ENCODE measurements at places on chromosomes 13 and 19.

GRCh38 chr19:17902701-17903100 is 30.1 kb upstream of the CCDC124 start:
- no peak for DNase-seq

DNA sequence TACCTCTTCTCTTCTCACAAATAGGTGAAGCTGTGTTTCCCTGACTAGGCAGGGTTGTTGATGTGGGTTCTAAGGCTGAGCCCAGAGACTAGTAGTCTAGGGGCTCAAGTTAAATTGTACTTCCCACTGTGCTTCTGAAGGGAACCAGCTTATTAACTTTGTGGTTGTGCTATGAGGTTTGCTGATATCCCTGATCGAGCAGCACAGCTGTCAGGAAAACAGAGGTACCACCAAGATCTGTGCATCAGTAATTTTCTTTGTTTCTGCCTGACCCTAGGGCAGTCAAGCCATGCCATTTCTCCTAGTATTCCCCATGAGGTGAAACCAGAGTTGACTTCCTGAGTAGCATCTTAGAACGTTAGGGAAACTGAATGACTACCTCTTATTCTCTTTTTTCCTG is 853.8 kb upstream of the MIR17HG start:
- no peak for DNase-seq

DNA sequence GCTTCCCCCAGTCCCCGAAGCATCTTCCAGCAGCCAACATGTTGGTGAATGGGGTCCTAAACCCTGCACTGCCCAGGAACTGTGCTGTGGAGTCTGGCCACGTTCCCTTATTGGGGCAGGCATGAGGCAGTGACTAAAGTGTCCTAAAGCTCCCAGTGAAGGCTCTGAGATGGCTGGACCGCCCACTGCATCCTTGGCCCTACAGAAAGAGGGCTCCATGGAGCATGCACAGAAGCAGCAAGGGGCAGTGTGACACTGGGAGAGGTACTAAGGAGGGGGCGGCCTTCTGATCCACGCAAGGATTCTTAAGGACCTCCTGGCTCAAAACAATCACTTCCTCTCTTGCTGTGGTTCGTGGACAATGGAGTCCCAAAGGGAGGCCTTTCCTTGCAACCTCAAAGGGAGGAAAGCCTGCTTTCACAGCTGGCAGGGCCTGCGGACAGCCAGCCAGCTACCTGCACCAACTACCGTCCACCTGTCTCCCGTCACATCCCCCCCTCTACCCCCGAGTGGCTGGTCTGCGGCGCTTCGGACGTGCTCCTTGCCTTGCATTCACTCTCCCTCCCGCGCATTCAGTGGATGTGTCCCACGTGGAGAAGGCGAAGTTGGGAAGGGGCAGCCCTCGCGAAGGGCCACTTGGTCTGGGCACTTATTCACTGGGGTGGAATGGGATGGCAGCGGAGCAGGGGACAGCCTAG is 63.9 kb upstream of the STARD13 start:
- no peak for DNase-seq

- DNase-seq = no peak
Observed at GRCh38 chr19:56476651-56477428, at the start of gene ZNF667. TSS of gene ZNF667 (minus strand) at chr19:56477345. CDS start at chr19:56462370, 14,975 bp downstream.

- DNase-seq = no peak
Observed at GRCh38 chr13:95642028-95642621, 2.4 kb downstream of the DZIP1 start.

DNA sequence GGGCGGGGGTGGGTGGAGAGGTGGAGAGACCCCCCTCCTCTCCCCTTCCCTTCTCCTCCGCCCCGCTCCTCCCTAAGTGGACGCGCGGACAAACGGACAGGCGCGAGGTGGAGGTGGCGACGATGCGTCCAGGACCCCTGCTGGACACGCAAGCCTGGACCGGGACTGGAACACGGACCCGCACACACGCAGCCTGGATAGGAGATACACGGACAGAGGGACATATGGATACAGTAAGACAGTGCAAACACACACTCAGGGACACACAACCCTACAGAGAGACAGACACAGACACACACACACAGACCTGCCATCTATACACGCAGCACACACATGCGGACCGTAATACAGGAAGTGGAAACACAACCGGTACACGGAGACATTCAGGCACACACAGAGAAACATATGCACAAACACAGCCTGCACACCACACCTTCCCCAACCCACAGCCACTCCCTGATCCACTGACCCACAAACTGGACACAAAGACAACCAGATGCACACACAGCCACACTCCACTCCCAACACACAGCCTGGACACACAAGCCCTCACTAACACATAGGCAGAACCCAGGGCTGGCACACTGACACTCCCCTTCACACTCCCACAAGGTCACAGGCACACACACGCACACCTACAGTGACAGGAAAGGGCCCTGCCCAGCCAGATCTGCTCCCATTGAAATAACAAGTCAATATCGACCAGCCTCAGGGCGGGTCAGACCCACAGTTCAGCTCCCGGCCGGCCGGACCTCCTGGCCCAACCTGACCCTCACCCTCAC is 696 bp upstream of the ERFL start:
- DNase-seq = no peak

DNA sequence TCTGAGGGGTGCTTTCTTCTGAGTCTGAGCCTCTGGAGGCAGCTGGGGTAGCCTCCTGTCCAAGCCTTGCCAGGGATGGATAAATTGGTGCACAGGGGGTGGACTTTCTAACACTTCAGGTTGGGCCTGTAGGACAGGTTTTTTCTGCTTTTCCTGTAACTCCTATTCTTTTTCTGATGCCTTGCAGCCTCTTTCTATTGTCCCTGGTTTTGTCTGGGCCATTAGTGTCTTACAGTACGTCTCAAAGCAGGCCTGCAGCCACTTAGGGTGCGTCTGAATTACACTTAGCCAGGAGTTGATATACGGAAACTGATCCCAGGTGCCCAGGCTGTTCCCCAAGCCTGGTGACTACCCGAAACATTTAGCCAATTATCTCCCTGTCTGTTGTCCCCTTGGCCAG is 213.3 kb upstream of the HTR2A start:
- DNase-seq = no peak

DNA sequence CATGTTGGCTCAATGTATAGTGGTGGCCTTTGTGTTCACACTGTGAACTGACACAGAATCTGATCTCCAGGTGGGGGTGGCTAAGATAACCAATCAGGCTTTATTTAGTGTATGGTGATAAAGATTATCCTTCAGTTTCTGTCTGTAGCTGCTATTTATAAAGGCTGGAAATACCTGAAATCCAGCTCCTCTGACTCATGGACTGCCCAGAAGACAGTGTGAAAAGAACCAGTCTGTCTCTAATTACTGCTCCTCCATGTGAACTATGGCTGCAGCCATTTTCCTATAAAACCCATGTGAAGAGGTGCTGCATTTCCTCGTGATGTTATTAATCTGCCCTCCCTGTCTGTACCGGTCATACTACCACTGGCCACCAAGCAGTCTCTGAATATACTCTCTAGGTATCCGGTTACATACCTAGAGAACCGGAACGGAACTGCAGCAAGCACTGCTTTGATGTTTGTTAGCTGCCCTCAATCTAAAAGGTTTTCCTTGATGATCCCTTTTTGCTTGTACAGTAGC is 238.0 kb downstream of the LHFPL6 start:
- no peak for DNase-seq

- no peak for DNase-seq
Observed at GRCh38 chr19:6800991-6801484, 28.5 kb downstream of the VAV1 start.

- DNase-seq = peak; percentile 7
Observed at GRCh38 chr19:44050740-44051649, 841 bp upstream of the ZNF223 start.

- DNase-seq = no peak
Observed at GRCh38 chr13:45238945-45239795, 38.3 kb upstream of the KCTD4 start.

GRCh38 chr13:73216381-73216831 is 157.6 kb downstream of the KLF5 start:
- no peak for DNase-seq

DNA sequence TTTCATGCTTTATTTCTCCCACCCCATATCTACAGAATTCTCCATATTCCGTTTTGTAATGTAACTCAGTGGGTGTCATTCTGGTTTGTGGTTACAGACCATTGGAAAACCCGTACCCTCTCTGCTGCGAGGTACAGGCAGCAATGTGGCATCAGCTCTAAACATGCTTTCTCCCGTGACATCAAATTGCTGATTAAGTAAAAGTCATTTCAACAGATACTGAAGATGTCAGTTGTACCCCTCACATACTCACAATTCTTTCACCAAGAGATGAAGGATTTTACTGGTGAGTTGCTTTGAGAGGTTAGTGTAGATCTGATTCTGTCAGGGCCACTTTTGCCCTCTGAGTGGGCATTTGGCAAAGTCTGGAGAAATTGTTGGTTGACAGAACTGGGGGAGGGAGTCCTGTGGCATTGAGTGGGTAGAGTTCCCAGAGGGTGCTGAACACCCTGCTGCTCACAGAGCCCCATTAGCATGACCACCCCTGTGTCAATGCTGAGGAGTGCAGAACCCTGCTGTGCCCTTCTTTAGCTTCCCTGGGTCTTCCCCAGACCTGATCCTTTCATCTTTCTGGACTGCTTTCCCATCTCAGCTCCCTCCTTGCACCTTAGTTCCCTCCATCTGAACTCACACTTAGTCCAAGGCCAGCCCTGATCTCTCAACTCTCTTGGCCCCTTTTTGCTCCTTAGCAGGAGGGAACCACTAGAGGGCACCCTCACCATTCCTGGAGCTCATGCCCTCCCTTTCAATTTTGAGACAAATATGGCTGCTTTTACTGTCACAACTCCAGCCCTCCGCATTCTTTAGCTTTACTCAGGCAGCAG is 39.9 kb upstream of the CEACAM8 start:
- no peak for DNase-seq

DNA sequence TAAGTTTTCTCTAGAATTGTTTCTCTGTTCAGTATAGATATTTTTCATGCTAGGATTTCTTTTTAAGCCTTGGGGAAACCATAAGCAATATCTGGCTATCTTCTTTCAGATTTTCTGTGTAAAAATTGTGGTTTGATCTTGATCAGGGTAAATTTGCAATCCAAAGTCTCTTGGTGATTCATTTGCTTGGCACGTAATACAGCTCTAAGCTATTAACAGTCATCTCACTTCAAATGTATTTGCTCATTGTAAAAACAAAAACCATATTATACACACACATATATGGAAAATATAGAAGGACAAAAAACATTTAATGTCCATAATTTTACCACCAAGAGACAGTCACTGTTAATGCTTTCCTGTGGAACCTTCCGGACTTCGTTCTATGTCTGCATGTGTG is 191.0 kb downstream of the SHISA2 start:
- no peak for DNase-seq

DNA sequence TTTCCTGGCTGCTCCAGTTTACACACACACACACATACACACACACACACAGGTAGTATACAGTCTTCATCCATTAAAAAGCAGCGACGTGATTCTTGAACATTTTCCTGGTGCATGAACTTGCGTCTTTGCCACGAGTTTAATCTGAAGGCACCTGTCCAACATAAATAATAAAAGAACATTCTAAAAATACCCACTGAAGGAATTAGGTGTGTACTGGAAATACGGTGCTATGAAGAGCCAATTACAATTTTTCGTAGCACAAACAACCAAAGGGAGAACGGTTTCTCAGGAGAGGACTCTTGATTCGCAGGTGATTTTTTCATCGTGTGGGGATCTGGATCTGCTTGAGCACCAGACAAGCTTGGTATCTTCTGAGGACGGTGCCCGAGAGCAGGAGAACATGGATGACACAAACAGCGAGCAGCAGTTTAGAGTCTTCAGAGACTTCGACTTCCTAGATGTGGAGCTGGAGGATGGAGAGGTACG is 61.2 kb downstream of the ZAR1L start:
- DNase-seq = no peak

GRCh38 chr19:17564781-17565180 is 9.3 kb downstream of the COLGALT1 start:
- DNase-seq = no peak

GRCh38 chr13:44385401-44385800 is 11.8 kb downstream of the SERP2 start:
- DNase-seq = no peak

DNA sequence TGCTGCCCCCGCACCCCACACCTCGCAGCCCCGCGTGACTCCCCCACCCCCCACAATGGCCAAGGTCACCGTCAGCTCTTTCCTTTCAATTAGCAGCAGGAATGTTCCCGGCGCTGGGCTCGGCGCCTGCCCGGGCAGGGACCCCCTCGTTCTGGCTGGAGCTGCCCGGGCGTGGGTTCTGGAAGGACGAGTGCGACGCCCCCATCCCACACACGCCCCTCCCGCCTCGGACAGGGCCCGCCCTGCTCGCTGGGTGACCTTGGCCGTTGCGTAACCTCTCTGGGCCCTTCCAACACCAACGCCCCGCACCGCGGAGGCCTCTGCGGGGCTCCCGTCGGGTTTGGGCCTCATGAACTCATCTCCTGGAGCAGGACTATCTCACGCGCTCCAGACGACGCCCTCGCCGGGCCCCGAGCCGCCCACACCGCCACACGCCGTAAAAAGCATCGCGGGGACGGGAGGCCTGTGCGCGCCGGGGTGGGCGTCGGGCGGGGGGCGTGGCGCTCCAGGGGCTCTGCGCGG is 10.3 kb downstream of the PALM start:
- DNase-seq = peak; percentile 58

DNA sequence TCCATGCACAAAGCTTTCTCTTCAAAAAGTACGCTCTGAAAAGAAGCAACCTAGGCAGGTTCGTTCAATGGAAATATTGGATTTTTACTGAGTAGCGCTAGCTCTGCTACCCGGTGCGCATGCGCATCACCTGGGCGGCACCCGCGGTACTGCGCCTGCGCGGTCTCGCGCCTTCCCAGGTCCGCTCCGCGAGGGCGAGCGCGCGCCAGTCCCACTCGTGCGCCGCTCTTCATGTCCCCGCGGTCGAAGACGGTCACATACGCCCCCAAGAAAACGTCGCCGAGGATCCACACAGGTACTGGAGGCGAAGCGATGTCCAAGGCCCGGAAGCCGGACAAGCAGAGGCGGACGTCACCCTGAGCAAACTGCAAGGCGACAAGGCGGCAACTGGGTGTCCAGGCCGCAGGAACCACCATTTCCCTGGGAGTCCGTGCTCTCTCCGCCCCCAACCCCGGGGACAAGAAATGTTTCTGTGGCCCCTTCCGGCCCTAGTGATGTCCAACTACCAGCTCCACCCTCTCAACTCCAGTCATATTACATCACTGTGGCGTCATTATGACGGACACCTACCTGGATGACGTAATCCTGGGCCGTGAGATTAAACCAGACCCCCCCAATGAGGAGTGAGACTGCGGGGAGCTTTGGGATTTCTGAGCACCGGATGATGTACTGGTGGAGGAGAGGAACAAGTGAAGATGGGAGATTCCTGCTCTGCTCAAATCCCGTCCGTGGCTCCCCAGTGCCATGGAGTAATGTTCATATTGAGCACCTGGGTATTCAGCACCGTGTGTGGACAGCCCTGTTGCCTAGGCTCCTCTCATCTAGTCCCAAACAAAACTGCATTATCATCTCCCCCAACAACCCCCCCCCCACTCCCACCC is 4.8 kb upstream of the KCNC3 start:
- peak; percentile 88 for DNase-seq
